ENCODE measurements at places on chromosomes 2 and 18.

DNA sequence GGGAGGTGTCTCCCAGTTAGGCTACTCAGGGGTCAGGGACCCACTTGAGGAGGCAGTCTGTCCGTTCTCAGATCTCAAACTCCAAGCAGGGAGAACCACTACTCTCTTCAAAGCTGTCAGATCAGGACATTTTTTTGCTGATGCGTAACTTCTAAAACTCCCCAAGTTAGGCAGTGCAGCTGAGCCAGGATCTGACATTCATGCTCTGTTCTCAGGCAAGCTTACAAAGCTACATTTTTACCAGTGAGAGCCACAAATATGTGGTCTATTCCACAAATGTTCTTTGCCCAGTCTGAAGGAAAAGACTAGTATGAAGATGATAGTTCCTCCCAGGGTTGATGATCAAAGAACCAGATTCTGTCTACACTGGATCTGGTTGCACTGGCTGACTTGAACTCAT lies 184.1 kb downstream of the MTCL1 start:
- DNase-seq, result peak; percentile 50

DNA sequence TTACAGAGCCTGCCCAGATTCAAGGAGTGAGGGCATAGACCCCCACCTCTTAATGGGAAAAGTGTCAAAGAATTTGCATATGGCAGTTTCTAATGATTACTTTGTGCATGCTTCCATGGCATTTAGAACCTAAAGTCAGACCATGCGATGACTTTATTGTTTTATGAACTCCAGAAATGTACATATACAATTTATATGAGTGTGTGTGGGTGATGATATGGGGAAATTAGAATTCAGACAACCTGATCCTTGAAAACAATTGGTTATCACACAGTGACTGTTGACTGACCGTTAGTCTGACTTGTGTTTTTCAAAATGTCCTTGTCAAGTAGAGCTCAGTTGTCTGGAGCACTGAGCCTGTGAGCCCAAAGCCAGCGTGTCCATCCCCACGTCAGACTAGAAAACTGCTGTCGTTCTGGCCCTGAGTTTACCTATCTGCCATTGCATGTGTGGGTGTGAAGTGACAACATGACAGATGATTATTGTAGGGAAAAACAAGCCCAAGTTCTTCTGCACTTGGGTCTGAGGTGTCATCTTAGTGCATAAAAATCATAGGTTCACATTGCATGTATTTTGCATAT lies 128.4 kb downstream of the MYO3B start:
- no peak for DNase-seq

GRCh38 chr2:161416708-161417437 lies 776 bp downstream of the TBR1 start:
- no peak for DNase-seq

DNA sequence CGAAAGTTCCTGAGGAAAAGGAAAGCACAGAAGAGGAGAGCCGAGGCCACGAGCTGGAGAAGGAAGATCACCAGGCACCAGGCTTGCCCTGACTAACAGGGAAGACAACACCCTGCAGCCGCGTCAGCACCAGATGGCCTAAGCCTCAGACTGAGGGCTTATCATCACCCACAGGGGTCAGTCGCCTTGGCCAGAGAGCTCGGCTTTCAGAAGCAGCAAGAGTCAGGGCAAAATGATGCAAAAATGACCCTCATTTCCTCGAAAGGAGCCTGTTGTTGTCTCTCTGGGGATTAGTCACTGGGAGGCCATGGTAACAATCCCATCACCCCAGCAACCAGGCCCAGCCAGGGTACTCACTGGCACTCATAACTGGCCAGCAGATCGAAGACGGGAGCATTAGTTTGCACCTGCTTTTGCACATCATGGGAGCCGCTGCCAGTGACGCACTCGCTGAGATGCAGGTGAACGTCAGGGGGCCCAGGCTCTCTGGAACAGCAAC lies 42.7 kb upstream of the ZFP36L2 start:
- peak; percentile 69 for DNase-seq

- no peak for DNase-seq
Observed at GRCh38 chr18:9985641-9986040, 71.8 kb downstream of the VAPA start.

DNA sequence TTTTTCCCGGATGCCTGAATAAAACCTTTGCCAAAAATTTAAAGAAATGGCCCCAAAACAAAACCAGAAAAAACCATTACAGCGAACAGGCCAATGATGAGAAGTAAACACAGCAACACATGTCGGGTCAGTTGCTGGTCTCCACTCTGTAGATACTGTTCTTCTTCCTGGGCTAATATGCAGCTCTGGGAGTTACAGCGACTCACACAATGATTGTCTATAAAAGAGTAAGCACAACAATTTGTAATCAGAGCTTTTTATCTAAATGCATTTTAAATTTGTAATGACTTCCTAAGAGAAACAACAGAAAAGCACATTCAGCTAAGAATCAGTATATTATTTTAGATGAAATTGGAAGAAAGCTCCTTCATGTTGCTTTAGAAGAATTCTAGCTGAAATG lies 40.3 kb downstream of the GPR155 start:
- DNase-seq, result no peak

DNA sequence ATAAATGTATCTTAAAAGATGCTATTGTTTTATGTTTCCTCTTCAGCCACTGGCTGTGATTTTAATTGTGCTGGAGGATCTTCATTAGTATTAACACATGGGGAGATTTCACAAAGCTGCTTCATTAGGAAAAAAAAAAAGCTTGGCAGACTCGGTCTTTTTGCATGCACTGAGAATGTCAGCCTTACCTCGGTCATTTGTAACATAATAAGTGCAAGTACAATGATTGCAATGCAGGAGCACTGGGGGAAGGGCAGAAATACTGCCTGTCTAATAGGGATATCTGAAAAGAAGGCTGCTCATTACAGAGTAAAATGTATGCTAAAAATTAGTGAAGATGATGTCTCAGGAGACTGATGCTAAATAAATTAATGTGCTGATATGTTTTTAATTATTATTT lies 1.3 kb upstream of the BAZ2B start:
- DNase-seq, result peak; percentile 39

GRCh38 chr2:85015653-85016360 lies 44.8 kb downstream of the KCMF1 start:
- no peak for DNase-seq

DNA sequence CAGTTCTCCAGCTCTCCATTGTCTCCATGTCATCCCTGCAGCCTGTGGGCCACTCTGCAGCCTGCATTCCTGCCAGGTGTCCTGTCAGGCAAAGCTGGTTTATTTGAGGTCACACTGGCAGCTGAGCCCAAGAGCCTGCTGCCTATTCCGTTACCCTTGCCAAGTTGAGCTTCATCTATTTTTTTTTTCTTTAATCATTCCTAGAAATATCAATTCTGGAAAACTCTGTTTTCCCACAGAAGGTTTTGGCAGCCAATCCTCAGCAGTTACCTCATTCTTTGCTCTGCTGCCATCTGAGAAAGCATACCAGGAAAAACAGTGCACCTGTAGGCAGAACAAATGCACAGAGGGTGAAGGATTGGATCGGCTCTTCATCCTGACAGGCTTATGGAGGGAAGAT lies 411.0 kb upstream of the ACVR2A start:
- DNase-seq, result no peak

- peak; percentile 2 for DNase-seq
Observed at GRCh38 chr2:158202161-158202815, 100.6 kb downstream of the UPP2 start.

GRCh38 chr2:46410273-46411244 lies 68.8 kb upstream of the TMEM247 start:
- no peak for DNase-seq

- no peak for DNase-seq
Observed at GRCh38 chr18:32550963-32551362, 80.3 kb upstream of the GAREM1 start.

DNA sequence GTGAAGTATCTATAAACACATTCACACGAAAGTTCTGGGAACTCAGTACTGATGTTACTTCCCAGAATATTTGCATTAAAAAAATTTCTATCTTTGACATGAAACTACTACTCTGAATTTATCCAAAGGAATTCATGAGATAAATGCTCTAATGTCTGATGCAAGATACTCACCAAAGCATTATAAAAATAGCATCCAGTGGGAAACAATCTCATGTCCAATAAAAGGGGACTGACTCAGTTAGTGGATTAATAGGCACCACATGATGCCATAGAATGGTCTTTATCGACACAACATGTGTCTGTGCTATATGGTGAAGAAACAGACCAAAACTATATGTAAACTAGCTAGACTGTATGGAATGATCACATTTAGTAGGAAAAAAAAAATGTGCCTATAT lies 33.9 kb downstream of the LAMA3 start:
- DNase-seq, result peak; percentile 86

GRCh38 chr2:127873707-127874303 lies 12.0 kb downstream of the AMMECR1L start:
- DNase-seq, result no peak

DNA sequence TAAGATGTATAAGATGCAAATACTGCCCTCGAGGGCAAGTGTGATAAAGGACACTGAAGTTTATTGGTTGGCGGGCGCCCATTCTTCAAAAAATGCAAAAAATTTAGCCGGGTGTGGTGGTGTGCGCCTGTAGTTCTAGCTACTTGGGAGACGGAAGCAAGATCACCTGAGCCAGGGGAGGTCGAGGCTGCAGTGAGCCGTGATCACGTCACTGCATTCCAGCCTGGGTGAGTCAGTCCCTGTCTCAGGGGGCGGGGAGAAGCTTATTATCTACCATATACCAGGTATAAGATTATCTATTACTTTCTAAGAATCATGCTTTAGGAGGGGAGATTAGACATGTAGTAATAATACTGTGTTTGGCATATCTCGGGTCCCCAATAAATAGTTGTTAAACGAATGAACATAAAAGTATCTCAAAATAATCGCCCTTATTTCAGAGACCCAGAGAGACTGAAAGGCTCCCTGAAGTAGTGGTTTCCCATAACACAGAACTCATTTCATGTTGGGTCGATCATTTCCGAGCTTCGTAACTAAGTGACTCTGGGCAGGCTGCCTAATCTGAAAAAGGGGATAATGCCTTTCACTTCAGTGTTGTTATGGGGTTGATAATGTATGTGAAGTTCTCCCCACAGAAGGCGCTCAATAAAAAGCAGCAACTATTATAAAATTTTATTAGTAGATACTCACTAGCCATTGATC lies 1.2 kb upstream of the SELENOI start:
- peak; percentile 18 for DNase-seq

DNA sequence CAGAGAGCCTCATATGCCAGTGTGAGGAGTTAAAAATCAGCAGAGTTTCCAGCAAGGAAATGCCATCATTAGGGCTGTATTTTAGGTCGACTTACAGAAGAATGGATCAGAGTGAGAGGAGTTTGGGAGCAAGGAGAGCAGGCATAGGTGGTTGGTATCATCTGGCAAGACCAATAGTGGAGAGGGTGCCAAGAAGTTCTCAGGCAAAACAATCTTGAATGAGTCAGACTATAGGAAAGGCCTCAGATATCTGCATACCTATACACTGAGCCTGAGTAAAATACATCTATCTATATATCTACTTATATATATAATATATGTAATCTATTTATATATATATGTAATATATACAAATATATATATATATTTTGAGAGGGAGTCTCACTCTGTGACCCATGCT lies 57.3 kb downstream of the TMEFF2 start:
- DNase-seq, result no peak

DNA sequence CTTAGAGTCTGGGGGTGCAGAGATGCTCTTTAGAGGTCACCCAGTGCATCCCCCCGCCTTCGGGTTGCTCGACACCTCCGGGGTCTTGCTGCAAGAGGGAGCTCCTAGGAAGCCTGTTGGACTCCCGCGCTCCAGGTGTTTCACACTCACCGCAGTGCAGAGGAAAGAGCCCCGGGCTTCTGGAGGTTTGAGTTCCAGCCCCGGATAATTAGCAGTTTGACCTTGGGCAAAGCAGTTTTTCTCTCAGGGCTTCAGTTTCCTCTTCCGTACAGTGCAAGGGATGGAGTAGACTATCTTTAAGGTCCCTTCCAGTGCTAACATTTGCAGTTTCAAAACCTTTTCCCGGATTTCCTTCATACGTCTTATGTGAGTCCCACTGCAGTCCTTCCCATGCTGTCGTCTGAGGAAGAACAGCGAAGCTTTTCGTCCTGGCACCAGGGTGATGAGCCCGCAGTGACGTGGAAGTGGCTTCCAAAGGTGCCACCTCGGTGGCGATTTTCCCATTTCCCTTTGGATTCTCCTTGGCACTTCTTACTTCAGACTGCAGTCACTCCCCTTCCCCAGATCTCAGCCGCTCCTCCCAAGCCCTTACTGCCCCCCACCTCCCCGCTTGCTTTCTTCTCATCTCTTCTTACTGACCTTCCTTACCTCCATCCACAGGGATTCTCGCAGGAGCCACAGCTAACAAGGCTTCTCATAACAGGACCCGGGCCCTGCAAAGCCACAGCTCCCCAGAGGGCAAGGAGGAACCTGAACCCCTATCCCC lies 585 bp downstream of the PNKD start:
- no peak for DNase-seq

DNA sequence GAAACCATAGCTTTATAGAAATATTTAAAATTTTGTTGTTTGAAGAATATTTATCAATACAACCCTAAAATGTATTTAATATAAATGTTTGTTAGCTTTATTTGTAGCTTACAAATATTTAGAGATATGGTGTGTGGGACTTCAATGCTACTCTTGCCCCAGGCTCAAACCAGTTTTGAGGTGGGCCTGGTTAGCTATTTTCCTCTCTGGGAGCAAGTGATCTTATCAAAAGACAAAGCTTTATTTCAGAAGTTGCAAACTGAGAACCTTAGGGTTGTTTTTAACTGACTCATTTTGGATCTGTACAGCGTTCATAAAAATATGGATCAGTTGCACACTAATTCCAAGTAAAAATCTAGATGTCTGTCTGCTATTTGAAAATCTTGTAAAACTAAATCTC lies 563.6 kb upstream of the CDH2 start:
- no peak for DNase-seq

- DNase-seq, result no peak
Observed at GRCh38 chr18:34838669-34839068, 128.6 kb downstream of the DTNA start.

- DNase-seq, result peak; percentile 46
Observed at GRCh38 chr18:45423659-45424058, 191.6 kb upstream of the SLC14A2 start.

DNA sequence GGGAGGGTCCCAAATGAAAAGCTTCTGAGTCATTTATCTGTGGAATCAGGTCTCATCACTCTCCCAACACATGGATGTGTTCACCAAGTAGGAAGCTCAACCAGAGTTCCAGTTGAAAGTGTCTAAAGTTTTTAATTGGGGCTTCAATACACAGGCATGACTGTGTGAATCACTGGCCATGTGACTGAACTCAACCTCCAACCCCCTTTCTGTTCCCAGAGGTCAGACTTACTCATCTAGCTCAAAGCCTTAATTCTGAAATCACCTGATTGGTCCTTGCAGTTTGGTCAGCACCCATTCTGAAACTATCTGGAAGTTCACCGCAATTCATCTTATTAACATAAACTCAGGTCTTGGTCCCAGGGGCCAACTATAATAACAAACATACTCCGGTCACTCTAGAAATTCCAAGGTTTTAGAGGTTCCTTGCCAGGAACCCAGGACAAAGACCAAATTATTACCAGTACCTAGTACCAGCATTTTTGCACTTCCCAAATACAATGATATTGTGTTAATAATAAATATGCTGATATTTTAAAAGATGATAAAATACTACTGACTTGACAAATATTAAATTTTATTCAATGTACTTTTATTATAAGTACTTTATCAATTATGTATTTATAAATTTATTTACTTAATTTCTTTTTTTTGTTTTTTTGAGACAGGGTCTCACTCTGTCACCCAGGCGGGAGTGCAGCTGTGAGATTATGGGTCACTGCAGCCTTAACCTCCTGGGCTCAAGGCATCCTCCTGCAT lies 10.7 kb upstream of the RBM45 start:
- peak; percentile 2 for DNase-seq

Data from fibroblast of skin of right quadriceps (primary cell).